ENCODE measurements at places on chromosomes 1 and 21.

- DNase-seq, result no peak
Observed at GRCh38 chr1:96364576-96364975, 357.0 kb upstream of the PTBP2 start.

- DNase-seq, result no peak
Observed at GRCh38 chr1:94805912-94806311, 14.2 kb upstream of the SLC44A3 start.

DNA sequence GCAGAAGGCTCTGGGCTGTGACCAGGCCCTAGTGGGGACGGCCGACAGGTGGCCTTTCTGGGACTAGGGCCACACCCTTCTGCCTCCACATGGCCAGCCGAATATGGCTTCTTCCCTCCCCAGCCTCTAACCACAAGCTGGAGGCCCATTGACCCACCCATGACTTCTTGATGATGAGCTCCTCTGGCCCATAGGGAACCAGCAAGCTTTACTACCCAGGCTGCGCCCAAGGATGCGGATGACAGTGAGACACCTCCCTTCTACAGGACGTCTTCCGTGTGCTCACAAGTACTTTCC, 41.0 kb downstream of the LDLRAD2 start:
- no peak for DNase-seq

DNA sequence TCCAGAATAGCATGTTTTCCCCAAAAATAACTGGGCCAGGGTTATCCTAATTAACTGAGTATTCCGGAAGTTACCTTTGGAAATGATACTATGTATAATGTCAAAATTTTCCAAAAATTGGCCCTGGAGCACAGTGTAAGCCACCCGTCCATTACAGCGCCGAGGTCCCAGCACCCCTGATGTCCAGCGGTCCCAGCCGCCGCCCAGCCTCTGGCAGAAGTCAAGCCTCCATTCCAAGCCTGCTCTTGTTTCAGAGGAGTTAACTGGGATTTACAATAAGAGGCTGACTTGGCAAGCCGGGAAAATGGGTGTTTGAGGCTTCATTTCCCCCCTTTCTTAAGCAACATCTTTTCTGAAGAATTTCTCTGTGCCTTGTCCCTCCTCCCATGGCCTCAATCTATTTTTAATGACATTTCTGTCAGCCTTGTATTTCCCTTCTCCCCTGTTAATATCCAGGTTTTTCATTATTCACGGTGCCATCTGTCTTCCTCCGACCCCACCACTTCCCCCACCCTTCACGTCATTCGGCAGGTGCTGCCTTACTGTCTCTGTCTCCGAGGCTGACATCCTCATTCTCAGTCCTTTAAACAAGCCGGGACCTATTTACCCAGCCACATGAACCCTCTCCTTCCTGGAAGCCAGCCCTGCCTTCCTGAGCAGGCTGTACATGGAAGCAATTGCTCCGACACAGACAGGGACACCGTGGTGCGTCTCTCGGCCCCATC, 490.9 kb downstream of the NPHP4 start:
- DNase-seq, result no peak

- DNase-seq, result no peak
Observed at GRCh38 chr1:209341146-209341545, 242.4 kb upstream of the CAMK1G start.

GRCh38 chr1:5645929-5646328, 346.3 kb downstream of the NPHP4 start:
- no peak for DNase-seq

- no peak for DNase-seq
Observed at GRCh38 chr1:147892731-147893214, 9.8 kb upstream of the GJA8 start.

DNA sequence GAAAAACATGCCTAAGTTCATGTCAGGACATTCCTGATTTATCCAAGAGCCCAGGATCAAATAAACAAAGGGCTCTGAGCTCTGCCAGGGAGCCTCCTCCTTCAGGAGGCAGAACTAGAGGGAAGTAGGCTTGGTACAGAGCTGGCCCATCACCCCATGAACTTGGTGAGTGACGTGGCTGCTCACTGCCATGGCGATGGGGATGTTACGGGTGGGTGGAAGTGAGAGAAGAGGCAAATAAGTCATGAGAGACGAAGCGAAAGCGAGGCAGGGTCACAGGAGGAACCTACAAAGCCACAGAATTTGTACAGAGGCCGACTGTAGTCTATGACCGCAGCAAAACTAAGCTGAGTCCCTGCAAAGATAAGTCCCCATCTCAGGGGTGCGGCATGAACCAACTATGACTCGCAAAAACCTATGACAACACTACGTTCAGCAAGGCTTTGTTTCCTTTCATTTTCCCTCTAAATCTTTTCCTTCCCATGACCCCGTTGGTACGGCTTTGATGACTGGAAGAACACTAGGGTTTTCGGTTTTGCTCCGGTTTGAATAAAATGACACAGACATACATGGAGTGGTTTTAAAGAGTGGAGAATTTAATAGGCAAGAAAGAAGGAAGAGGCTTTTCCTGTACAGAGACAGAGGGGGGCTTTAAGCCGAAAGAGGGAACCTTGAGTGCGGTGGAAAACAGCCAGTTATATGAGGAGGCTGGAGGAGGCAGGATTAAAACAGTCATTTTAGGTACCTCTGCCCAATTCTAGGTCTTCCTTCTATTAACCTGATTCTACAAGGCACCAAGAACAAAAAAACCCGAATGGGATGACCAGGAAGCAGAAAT, 74.1 kb downstream of the CD46 start:
- peak; percentile 56 for DNase-seq

DNA sequence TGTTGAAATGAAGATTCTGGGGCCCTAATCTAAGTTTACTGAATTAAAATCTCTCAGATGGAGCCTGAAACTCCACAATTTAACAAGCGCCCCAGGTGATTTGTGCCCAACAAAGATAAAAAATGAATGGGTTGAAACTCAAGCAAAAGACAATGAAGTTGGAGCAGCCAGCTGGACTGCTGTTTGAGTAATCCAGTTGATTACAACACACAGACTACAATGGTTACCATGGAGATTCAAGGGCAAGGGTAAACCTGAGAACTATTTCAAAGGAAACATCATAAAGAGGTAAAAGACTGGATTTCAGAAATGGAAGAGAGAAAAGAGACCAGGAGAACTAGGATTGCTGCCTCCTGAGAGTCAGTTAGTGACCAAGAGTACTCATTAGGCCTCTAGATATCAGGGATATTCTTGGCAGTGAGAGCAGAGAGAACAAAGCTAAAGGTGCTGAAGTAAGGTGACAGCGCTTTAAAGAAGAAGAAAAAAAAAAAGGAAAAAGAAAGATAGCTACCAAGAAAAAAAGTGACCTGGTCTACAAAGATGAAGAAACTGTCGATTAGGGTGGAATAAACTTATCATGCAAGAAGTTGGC, 44.5 kb downstream of the LRRC53 start:
- DNase-seq, result no peak
